LHCN-M2 (cell line): ENCODE measurements at places on chromosomes 16 and 17. TPM values are rescaled to one million over a fixed set of nuclear protein-coding genes. Genes with fewer than 3 reads are reported as not detected.

CCR7 gene
- 0.26 TPM in 1 of 2 replicates, not detected in the other for total RNA-seq

CDRT15L2 gene
- not detected in 2 replicates for total RNA-seq

SOST gene
- total RNA-seq = not detected in 2 replicates

AATK gene
- total RNA-seq = 0.06 and 0.23 TPM in 2 replicates

RHBDF1 gene
- 91.8 and 93.7 TPM in 2 replicates for total RNA-seq

HOXB1 gene
- not detected in 2 replicates for total RNA-seq
